ENCODE measurements at places on chromosomes 3 and 15.

DNA sequence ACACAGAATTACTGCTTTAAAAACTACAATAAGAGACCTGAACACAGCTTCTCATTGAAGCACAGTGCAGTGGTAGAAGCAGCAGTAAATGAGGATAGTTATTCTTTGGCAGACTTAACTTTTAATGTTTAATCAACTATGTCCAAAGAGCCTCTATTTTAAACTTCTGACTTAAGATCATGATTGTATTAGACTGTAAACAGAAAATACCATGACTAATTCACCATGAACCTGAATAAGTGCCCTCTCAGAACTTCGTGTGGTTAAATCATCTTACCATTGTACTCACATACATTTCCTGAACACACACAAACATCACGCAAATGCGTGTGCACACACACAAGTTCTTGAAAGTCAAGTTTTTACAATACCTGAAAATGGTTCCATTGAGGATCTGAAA is 13.9 kb downstream of the CEP152 start:
- no peak for DNase-seq

GRCh38 chr3:165040186-165040585 is 38.1 kb downstream of the SI start:
- DNase-seq, result no peak

DNA sequence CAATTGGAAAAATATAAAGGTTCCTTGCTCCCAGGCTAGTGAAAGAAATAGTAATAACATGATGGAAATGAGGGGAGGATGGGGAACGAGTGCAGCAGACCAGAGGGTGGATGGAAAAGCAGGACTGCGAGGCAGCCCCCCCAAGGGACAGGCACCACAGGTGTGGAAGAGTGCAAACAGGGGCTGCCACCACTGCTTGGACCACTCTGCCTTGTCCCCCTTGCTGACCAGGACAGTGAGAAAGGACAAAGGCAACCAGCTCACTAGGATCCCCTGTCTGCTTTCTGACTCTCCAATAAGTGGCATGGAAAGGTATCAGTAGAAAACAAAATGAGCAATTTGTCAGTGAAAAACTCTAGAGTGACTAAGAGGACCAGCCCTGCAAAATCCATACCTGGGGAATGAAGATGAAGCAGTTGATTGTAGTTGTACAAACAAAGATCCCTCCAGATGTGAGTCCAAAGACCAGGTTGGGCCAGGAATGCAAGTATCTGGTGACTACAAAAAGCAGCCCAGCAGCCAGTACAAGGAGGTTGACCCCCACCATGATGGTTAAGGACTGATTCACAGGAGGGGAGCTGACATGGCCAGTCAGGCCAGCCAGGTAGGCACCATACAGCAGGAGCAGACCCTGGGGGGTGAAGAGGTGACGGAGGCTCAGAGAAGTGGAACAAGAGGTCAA is 86.6 kb upstream of the GSK3B start:
- no peak for DNase-seq

- no peak for DNase-seq
Measured at GRCh38 chr15:69323893-69324430, 25.2 kb downstream of the PAQR5 start.

- DNase-seq, result no peak
Measured at GRCh38 chr3:20743553-20744321, 557.7 kb upstream of the SGO1 start.
